ENCODE measurements at places on chromosomes 7 and 10. TPM values are rescaled to one million over a fixed set of nuclear protein-coding genes. Genes with fewer than 3 reads are reported as not detected.

- no peak for DNase-seq
These were observed 110.4 kb downstream of the RAMP3 start for GRCh38 chr7:45268013-45268412.

DNA sequence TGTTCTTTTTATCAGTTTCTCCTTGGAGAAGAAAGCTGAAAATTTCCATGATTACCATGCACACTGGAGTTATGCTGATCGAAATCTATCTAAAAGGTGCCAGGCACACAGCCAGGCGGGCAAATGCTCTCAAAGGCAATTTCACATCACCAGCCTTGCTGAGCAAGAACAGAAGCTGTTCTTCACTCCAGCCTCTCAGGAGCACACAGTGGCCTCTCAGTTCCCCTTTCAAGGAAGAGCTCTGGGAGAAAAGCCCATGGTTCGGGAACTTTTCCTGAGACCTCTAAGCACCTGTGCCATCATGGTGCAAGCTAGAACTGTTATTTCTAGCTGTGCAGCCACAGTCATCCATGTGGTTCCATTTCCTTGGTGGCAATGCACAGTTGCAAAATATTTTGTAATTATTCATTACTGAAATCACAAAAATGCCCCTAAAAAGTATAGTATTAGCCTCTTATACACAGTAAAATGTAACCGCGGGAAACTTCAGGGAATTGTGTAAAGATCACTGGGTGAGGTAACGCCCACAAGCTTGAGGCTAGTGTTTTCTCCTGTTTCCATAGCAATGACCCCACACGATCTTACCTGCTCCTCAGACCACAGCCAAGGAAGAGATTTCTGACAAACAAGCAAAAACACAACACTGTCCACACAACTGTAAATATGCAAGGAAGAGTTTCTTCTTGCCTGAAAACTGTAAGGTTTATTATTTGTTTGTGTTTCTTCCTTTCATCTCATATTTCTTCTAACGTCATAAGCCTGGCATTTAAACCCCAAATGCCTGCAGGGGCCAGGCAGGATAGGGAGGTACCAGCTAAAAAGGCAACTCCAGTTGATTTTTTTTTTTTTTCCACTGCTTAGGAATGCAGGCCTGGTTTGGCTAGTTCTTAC lies 121.2 kb downstream of the FAM107B start:
- peak; percentile 84 for DNase-seq

DNA sequence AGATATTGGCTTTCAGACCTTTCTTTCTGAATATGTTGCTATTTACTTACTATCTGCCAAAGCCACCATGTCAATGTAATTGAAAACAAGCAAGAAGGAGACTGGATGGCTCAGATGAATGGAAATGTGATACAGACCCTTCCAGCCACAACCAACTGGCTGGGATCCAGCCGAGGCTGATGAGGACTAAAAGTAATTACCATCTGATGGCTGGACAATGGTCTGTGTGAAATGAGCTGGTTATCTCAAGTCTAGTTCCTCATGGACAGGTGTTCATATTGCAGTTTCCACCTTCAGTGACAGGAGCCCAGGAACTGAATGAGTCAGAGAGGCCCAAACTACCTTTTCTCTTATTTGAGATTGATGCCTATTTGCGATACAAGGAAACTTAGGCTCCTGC lies 267.5 kb downstream of the GATA3 start:
- DNase-seq: no peak

GRCh38 chr10:101569323-101569621 lies 18.8 kb downstream of the POLL start:
- no peak for DNase-seq

GRCh38 chr10:12350167-12350872 lies 973 bp downstream of the CAMK1D start:
- DNase-seq: peak; percentile 92

DNA sequence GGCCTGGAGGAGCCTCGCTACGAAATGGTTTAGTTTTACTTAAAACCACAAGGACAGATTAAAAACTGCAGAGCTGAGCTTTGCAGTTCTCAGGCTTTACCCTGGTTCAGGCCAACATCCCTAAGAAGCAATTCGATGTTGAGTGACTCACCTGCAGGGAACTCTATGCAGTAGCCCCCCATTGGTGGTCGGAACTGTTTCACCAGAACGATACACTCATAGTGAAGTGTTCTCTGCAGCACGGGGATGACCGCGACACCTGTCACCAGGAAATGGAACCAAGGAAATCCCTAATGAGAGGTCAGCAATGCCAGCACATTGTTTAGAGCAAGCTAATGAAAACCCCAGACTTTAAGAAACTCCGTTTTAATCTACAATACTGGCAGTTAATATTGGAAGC lies 18.0 kb downstream of the NUDT5 start:
- no peak for DNase-seq

- DNase-seq: peak; percentile 92
These were observed 75.6 kb downstream of the CTBP2 start for GRCh38 chr10:125084614-125085257.

DNA sequence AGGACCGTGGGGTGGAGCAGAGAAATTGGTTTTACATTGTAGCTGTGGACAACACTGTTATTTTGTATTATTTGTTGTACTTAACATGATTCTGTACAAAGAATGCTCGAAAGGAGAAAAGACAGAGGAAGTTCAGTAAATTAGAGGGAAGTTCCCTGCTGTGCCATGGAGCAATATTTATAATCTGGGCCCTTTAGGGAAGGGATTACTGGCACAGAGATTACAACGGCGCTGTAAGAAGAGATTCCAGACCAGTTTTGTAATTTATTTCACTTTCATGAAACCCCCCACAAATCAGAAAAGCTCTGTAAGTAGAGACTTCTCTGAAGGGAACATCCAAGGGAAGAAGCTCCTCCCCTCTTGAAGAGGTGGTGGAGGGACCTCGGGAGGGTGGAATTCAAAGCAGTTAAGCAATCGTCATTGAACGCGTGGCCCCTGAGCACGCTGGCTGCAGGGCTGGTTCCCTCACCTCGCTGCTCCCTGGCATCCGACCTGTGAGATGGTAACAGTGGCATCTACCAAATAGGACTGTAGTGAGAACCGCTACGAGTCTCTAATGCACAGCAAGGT lies 113.5 kb downstream of the KLF6 start:
- DNase-seq: no peak

DNA sequence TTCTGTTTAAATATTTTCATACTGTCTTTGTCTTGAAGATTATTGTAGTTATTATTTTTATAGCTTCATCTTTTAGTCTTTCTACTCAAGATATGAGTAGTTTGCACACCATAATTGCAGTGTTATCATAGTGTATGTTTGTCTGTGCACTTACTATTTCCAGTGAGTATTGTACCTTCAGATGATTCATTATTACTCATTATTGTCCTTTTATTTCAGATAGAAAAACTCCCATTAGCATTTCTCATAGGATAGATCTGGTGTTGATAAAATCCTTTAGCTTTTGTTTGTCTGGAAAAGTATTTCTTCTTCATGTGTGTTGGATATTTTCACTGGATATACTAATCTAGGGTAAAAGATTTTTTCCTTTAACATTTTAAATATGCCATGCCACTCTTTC lies 646.2 kb upstream of the GRM3 start:
- DNase-seq: no peak

DNA sequence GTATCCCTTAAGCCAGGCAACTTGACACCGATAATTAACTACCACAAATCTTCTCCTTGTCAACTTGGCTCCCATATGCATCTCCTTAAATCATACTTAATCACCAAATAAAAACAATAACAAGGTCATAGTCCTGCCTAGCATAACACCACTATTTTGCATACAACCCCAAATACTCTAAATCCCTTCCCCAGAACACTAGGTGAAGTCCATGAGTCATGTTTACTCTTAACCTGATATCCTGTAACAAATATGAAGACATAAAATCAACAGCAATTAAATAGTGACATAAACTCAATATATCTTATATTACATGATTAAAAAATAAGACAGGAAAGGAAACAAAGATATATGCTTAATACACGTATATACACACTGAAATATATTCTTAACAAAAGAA lies 362.0 kb downstream of the ETV1 start:
- DNase-seq: no peak

GRCh38 chr10:77404810-77405209 lies 232.8 kb downstream of the KCNMA1 start:
- no peak for DNase-seq

- DNase-seq: no peak
These were observed 50.3 kb upstream of the MET start for GRCh38 chr7:116621649-116622048.

DNA sequence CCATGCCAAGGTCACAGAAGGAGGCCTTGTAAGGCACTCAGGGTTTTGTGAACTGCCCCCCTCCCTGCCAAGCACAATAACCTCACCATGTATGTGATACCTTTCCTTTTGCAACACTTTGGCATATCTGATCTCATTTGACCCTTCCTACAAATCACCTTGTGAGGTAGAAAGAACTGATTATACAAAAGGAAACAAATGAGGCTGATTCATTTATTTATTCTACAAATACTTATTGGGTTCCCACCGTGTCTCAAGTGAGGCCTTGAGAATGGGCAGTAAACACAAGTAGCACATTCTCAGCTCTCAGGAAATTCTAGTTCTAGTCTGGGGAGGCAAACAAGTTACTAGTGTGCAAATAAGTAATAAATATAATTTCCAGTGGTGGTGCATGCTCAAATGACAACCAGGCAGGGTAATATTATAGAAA lies 19.6 kb downstream of the PLCE1 start:
- DNase-seq: no peak

GRCh38 chr7:132429181-132429580 lies 147.1 kb downstream of the PLXNA4 start:
- DNase-seq: no peak

GRCh38 chr7:250523-250922 lies 39.4 kb upstream of the FOXL3 start:
- DNase-seq: no peak

GRCh38 chr10:11353006-11353896 lies 258.2 kb downstream of the USP6NL start:
- DNase-seq: no peak

- peak; percentile 22 for DNase-seq
These were observed 102.6 kb downstream of the RGS10 start for GRCh38 chr10:119439922-119440321.

DNA sequence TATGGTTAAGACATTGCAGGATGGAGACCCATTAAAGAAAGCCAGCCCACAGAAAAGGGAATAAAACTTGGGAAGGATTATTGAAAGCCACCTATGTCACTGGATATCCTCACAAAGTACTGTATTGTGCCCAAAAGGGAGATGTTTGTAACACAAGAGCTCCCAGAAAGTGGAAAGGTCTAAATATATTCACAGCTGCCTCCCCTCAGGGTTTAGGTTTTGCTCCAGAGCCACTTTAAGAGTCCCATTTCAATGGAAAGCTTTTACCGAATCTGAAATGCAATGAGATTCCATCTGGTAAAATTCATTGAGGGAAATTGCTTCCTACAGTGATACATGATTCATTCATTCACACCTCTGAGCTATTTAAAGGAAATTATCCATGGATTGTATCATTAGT lies 176.4 kb downstream of the XPNPEP1 start:
- no peak for DNase-seq

- peak; percentile 36 for DNase-seq
These were observed 212.7 kb upstream of the KCND2 start for GRCh38 chr7:120060281-120060680.

DNA sequence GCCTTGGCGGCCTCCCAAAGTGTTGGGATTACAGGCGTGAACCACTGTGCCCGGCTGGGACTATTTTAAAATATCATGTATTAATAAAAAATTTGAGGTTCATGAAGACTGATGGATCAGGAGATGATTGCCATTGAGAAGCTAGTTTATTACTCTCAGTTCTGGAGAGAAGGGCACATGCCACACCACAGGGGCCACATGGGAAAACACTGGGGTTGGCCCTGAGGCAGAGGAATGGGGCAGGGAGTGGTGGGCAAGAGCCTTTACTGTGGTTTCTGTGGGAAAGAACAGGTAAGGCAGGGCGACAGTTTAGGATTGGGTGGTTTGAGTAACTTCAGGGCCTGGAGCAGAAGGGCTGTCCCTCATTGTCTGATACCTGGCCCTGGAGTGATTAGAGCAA lies 6.8 kb upstream of the TBRG4 start:
- DNase-seq: no peak

- DNase-seq: no peak
These were observed 41.1 kb upstream of the RBM33 start for GRCh38 chr7:155603205-155603857.

GRCh38 chr7:48454750-48455192 lies 283.5 kb downstream of the ABCA13 start:
- no peak for DNase-seq

Gene ELOVL3
- total RNA-seq: 2.7 TPM

Gene MALRD1
- total RNA-seq: 2.9 TPM

Gene ZNF727
- total RNA-seq: 0.29 TPM

Gene CYP2E1
- total RNA-seq: 1.8 TPM

Gene KMT2C
- total RNA-seq: 43.0 TPM

Gene PON1
- not detected for total RNA-seq

Gene IRF5
- total RNA-seq: under 0.01 TPM

Gene FFAR4
- not detected for total RNA-seq

Gene APBB1IP
- total RNA-seq: 14.8 TPM

Gene STK31
- total RNA-seq: under 0.01 TPM

Gene TRIM74
- not detected for total RNA-seq

Gene SKIDA1
- total RNA-seq: 0.29 TPM

Gene TACR2
- total RNA-seq: 0.36 TPM

Gene CNTNAP2
- total RNA-seq: 7.6 TPM

Gene FBXW4
- total RNA-seq: 40.2 TPM

Gene BLNK
- 0.36 TPM for total RNA-seq

Gene PRSS37
- not detected for total RNA-seq

Gene RBM28
- 16.6 TPM for total RNA-seq

Gene ANKRD1
- 27.7 TPM for total RNA-seq

Gene RASSF4
- 4.0 TPM for total RNA-seq

Measured in osteoblast (primary cell).